ENCODE measurements at places on chromosomes 4 and X.

DNA sequence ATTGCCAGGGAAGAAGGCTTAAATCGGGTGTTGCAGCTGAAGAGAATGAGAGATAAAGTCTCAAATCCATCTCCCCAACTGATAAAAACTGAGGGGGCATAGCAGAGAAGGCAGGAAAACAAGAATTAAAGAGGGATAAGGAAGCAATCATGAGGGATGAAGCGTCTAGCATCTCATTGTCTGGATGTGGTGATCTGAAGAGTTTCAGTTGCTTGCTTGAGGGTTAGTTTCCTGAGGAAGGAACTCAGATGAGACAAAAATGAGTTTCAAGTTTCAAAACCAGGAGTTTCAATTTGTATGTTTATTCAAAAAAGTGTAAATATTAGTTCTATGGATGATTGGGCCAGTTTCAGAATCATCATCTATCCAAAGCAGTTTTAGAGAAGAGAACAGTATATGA, 496.9 kb downstream of the RAB28 start:
- no peak for DNase-seq

GRCh38 chr4:13907255-13907751, 279.8 kb upstream of the BOD1L1 start:
- DNase-seq: no peak

GRCh38 chrX:9911487-9911886, 55.7 kb upstream of the CLDN34 start:
- no peak for DNase-seq

DNA sequence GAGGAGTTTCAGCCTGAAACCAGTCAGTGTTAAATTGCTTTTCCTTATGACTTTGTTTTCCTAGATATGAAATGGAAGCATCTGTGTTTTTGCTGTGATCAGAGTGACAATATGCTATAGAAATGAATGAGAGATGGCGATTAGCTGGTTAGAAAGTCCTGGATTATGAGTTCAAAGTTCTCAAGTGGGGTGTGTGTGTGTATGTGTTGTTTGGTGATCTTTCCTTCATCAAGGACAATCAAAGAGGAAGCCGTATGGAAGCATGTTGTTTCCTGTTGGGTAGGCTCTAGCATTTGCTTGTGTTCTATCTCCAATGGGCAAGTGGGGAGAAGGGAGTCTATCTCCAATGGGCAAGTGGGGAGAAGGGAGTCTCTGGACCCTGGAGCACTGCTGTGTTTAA, 64.0 kb upstream of the STX18 start:
- no peak for DNase-seq

DNA sequence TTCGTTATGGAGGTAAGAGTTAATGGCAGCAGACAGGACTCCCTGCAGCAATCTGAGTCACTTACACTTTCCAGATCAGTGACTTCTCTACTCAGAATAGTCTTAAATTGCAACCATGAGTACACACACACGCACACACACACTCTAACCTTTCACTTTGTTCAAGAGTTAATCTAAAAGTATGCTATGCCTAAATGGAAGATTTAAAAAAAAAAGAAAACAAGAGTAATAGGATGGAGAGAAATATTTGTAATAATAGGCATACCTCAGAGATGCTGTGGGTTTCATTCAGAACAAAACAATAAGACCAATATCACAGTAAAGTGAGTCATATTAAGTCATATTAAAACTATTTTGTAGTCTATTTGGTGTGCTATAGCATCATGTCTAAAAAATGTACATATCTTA, 969.1 kb upstream of the PCDH10 start:
- no peak for DNase-seq

Data from erythroblast (primary cell).